RKO (cell line): ENCODE measurements at places on chromosomes 7 and 10.

- DNase-seq = no peak
These were observed 116.2 kb downstream of the BAMBI start for GRCh38 chr10:28793482-28793881.

- no peak for DNase-seq
These were observed 123.6 kb downstream of the VTI1A start for GRCh38 chr10:112570585-112570984.

GRCh38 chr10:2303169-2303568, 565.8 kb upstream of the ADARB2 start:
- DNase-seq = no peak

DNA sequence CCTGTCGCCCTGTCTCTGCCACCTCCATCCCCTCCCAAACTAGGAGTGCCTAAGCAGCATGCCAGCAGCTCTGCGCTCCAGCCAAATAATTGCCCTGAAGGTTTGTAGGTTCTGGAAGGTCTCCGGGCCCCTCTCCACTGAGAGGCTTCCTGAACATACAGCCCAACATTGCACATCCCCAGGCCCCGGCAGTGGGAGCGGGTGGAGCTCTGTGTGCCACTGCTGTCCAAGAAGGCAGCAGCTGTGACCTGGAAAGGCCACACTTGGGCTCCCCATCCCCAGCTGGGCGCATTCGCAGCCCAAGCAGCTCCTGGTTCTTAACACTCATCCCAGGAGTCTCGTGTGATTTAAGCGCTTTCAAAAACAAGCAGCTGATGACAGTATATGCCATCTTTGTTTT, 95.7 kb downstream of the COL13A1 start:
- no peak for DNase-seq

DNA sequence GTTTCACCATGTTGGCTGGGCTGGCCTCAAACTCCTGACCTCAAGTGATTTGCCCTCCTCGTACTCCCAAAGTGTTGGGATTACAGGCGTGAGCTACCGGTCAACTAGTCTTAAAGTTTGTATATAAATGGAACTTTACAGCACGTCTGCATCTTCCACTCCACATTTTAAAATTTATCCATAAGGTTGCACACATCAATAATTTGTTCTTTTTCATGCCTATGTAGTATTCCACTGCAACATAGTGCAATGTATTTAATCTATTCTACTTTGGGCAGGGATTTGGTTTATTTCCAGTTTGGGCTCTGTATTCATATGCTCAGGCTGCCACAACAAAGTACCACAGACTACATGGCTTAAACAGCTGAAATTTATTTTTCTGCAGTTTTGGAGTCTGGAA, 90.0 kb downstream of the NPTX2 start:
- DNase-seq = no peak
